ENCODE measurements at places on chromosomes 4 and X.

DNA sequence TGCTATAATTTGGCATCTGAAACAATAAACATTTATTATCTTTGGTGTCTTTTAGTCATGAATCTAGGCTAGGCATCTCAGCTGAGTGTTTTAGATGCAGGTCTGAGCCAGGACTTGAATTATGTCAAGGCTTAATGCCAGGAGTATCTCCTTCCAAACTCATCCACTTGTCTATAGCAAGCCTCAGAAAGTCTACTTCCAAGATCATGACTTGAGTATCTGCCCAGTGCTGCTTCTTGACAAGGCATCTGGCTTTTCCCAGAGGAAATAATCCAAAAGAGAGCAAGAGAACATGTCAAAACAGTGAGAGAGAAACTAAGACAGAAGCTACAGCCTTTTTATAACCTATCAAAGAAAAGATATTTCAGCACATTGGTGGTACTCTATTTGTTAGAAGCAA is 1052.1 kb upstream of the PCDH10 start:
- no peak overlapping the region for H3K4me3 ChIP-seq
- H3K27me3 ChIP-seq = no peaks in the 10 kb centered on the region
- H3K36me3 ChIP-seq = no peaks in the 10 kb centered on the region
- DNase-seq = no peak

- no peak overlapping the region for H3K4me3 ChIP-seq
- no peaks in the 10 kb centered on the region for H3K27me3 ChIP-seq
- no peaks in the 10 kb centered on the region for H3K4me1 ChIP-seq
- H3K27ac ChIP-seq = no peak overlapping the region
Measured at GRCh38 chrX:110060846-110061537, 58.1 kb downstream of the TMEM164 start.

- no peaks in the 10 kb centered on the region for H3K36me3 ChIP-seq
- DNase-seq = no peak
- no peak overlapping the region for H3K4me3 ChIP-seq
- no peak overlapping the region for H3K27ac ChIP-seq
Measured at GRCh38 chr4:185847352-185848097, 35.5 kb upstream of the SORBS2 start.

DNA sequence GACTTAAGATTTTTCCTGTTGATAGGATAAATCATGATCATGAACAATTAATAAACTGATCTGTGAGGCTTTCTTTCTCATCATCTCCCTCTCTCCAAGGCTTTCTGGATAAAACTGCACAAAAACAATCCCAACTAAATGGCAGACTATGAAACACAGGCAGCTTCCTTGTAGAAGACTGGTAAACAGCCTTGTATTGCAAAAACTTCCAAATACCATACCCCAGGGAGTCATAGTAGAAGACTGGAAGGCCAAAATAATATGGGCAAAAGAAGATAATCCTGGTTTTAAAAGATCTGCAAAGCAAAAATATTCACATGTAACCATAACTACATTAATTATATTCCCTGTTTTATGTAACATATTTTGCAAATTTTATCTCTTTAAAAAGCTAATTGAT is 113.0 kb downstream of the ANAPC10 start:
- H3K36me3 ChIP-seq = no peaks in the 10 kb centered on the region
- no peak overlapping the region for H3K4me3 ChIP-seq
- H3K27me3 ChIP-seq = no peaks in the 10 kb centered on the region
- H3K4me1 ChIP-seq = no peaks in the 10 kb centered on the region
- no peak overlapping the region for H3K27ac ChIP-seq
- DNase-seq = no peak

- no peak overlapping the region for H3K27ac ChIP-seq
- peaks cover 17% of the 10 kb centered on the region for H3K36me3 ChIP-seq
- no peak for DNase-seq
- no peaks in the 10 kb centered on the region for H3K4me1 ChIP-seq
- H3K4me3 ChIP-seq = no peak overlapping the region
- no peaks in the 10 kb centered on the region for H3K27me3 ChIP-seq
Measured at GRCh38 chr4:1381181-1381621, 25.0 kb downstream of the NKX1-1 start.

- no peak overlapping the region for H3K27ac ChIP-seq
- H3K36me3 ChIP-seq = no peaks in the 10 kb centered on the region
- no peak overlapping the region for H3K4me3 ChIP-seq
Measured at GRCh38 chrX:34559325-34559724, 97.8 kb downstream of the TMEM47 start.

GRCh38 chr4:42398871-42399331 is 1.6 kb downstream of the SHISA3 start:
- peaks cover 24% of the 10 kb centered on the region for H3K4me1 ChIP-seq
- H3K27ac ChIP-seq = no peak overlapping the region
- no peak for DNase-seq
- H3K36me3 ChIP-seq = no peaks in the 10 kb centered on the region
- H3K4me3 ChIP-seq = no peak overlapping the region

- no peaks in the 10 kb centered on the region for H3K27me3 ChIP-seq
- no peak overlapping the region for H3K4me3 ChIP-seq
- no peaks in the 10 kb centered on the region for H3K36me3 ChIP-seq
- no peaks in the 10 kb centered on the region for H3K4me1 ChIP-seq
Measured at GRCh38 chrX:9953396-9953795, 13.8 kb upstream of the CLDN34 start.

DNA sequence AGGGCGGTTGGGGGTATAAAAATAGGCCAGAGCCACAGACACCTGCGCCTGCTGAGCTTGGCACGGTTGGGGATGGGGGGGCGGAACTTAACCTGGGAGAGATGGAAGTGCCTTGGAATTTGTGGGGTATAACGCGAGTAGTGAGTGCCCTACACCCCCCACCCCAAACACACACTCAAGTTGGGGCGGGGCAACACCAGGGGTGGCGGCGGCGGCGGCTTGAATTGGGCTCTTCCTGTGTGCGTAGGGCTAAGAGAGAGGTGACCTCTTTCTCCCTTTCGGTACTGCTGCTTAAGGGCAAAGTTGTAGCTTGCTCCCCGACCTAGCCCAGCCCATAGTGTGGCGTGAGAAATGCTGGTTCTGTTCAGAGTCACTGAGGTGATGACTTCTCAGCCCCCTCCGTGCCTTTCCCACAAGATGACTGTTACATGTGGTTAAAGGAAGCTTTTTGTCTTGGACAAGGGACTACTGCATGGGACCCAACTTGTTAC is 839 bp downstream of the STK26 start:
- H3K4me1 ChIP-seq = peaks cover 16% of the 10 kb centered on the region
- H3K27me3 ChIP-seq = no peaks in the 10 kb centered on the region
- peak overlapping the region; percentile 89 for H3K4me3 ChIP-seq

GRCh38 chrX:32644476-32645245 is 566.7 kb downstream of the DMD start:
- no peak for DNase-seq
- no peak overlapping the region for H3K27ac ChIP-seq
- H3K27me3 ChIP-seq = no peaks in the 10 kb centered on the region
- no peaks in the 10 kb centered on the region for H3K4me1 ChIP-seq
- no peaks in the 10 kb centered on the region for H3K36me3 ChIP-seq

GRCh38 chr4:116724249-116724648 is 361.1 kb downstream of the TRAM1L1 start:
- H3K27ac ChIP-seq = no peak overlapping the region
- no peaks in the 10 kb centered on the region for H3K36me3 ChIP-seq
- H3K4me1 ChIP-seq = no peaks in the 10 kb centered on the region
- no peak for DNase-seq
- no peak overlapping the region for H3K4me3 ChIP-seq

GRCh38 chrX:100685284-100685996 is 41.4 kb downstream of the SRPX2 start:
- no peak overlapping the region for H3K4me3 ChIP-seq
- H3K27ac ChIP-seq = no peak overlapping the region
- peak; percentile 47 for DNase-seq

- no peak overlapping the region for H3K4me3 ChIP-seq
- no peaks in the 10 kb centered on the region for H3K36me3 ChIP-seq
- H3K27me3 ChIP-seq = no peaks in the 10 kb centered on the region
- peaks cover 32% of the 10 kb centered on the region for H3K4me1 ChIP-seq
- no peak overlapping the region for H3K27ac ChIP-seq
Measured at GRCh38 chr4:140157341-140157740, 3.4 kb upstream of the MAML3 start.

- H3K27ac ChIP-seq = no peak overlapping the region
- no peaks in the 10 kb centered on the region for H3K36me3 ChIP-seq
- no peaks in the 10 kb centered on the region for H3K4me1 ChIP-seq
- no peaks in the 10 kb centered on the region for H3K27me3 ChIP-seq
Measured at GRCh38 chrX:131301155-131301554, 12.0 kb upstream of the IGSF1 start.

DNA sequence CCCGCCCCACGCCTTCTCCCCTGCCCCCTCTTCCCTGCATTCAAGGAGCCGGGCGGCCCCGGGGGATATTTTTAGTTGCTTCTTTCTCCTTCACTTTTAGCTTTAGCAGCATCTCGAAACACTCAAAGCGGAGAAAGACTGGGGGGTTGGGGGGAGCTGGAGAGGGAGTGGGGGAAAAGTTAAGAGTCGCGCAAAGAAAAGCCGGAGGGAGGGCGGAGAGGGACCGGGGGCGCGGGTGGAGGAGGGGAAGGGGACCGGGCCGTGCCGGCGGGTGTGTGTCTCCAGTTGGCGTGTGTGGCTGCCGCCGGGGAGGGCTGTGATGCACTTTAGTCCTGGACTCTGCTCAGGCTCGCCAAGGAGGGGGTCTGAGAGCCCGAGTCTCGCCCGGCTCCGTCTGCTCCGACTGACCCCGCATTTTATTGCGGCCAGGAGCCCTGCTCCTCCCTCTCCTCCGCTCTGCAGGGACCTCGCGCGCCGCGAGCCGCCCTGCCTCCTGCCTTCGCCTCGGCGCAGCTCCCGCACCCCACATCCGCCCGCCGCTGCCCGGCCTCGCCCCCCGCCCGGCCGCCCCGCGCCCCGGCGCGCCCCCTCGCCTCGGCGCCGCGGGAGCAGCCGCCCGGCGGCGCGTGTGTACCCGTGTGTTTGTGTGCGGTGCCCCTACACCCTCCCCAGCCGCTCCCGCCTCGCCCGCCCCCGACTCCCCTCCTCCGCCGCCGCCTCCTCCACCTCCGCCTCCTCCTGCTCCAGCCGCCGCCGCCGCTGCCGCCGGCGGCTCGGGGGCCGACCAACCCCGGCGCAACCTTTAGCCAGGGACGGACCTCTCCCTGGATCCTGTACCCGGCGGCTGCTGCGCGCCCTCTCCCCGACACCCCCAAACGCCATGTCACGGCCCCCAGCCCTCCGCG is 1.4 kb downstream of the ZNF827 start:
- peak overlapping the region; percentile 75 for H3K27ac ChIP-seq
- H3K36me3 ChIP-seq = no peaks in the 10 kb centered on the region
- DNase-seq = peak; percentile 44
- no peaks in the 10 kb centered on the region for H3K27me3 ChIP-seq
- peaks cover 16% of the 10 kb centered on the region for H3K4me1 ChIP-seq

GRCh38 chr4:122012735-122013134 is 60.9 kb upstream of the TRPC3 start:
- DNase-seq = no peak
- H3K36me3 ChIP-seq = no peaks in the 10 kb centered on the region
- no peaks in the 10 kb centered on the region for H3K4me1 ChIP-seq
- no peak overlapping the region for H3K4me3 ChIP-seq

DNA sequence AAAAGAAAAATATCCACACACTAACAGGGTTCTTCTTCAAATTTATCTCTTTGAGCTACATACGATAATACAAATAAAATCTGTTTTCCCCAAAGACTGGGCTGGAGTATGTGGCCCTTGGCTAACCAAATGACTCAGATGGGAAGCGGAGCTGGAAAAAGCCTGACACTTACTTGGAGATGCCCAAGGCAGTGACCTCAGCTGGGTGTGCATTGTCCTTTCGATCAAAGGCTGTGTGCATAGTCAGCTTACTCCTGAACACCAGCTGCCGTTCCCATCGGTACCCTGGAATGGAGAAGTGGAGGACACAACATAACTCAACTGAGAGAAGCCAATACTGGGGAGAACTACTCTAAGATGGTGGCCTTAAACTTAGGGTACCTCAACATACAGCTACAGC is 95.1 kb downstream of the CDS1 start:
- DNase-seq = no peak
- no peak overlapping the region for H3K27ac ChIP-seq
- H3K27me3 ChIP-seq = no peaks in the 10 kb centered on the region
- no peaks in the 10 kb centered on the region for H3K4me1 ChIP-seq

- H3K27ac ChIP-seq = no peak overlapping the region
- H3K27me3 ChIP-seq = no peaks in the 10 kb centered on the region
Measured at GRCh38 chr4:153538487-153539357, 72.6 kb downstream of the TMEM131L start.

DNA sequence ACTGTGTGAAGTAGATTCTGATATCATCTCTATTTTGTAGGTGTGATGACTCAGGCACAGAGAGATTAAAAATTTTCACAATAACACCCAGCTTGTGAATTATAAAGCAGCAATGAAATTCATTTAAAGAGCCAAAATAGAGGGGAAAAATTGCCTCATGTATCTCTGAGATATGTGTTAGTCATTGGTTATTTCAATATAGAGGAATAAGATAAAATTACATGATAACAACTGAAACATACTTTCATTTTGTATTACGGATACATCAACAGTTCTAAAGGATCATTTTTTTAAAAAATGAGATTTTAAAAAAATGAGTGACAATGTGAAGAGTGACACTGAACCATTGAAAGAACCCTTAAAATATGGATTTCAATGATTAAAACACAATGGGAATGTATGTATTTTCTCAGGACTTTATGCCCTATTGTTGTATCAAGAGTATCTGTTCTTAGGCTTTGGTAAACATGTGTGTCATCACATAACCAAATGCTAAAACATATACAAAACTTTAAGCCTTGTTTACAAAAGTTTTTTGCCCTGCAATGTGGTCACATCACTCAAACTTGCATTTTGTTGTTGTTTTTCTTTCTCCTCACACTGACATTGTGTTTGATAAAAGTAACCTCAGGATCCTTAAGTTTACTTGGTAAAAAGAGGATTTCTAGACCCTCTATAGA is 221.3 kb downstream of the ANTXR2 start:
- no peak overlapping the region for H3K27ac ChIP-seq
- H3K4me3 ChIP-seq = no peak overlapping the region
- DNase-seq = no peak
- no peaks in the 10 kb centered on the region for H3K36me3 ChIP-seq
- no peaks in the 10 kb centered on the region for H3K4me1 ChIP-seq
